ENCODE measurements at places on chromosomes 1 and 21.
A peak's percentile ranks its signal among the peaks of the same experiment; 100 is the strongest.

DNA sequence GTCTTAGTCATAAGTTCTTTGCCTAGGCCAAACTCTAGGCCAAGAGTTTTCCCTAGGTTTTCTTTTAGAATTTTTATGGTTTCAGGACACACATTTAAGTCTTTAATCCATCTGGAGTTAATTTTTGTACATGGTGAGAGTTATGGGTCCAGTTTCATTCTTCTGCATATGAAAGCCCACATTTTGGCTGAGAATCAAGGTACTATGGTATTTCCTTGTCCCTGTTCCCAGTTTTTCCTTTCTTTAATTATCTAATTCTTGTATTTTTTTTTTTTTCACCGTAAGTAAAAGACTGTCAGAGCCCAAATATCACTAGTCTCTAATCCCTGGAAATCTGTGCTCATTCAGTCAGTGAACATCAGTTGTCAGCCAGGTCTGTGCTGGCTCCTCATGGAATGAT lies 105.4 kb downstream of the MAP3K21 start:
- no peak for DNase-seq

DNA sequence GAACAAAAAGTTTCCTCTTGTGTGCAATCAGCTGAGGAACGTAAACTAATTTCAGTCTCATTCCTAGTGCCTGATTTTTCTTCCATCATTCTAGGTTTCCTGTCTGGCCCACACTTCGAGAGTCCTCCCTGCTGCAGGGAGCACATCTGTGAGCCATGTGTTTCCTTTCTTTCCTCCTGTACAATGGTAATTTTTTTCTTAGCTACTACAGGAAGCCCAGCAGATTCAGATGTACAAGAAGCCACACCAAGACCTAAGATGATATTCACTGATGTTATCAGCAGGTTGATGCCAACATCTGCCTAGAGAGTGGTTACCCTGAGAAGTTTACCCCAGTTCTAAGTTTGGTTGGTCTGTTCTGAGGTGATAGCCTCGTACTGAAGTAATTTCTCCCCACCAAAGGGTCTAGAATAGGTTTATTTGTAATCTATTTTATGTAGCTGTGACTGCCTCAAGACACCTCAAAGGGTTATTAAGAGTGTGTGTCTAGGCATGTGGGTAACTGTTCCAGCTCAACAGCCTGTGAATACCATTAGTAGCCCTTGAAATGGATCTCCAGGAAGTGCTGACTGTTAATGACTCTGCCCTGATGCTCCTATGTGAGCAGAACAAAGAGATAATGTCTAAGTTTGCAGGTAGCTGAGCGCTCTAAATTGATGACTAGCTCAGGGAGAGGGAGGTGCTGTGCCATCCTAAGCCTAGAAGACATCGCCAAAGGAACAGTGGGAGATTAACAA lies 31.7 kb upstream of the CLDN14 start:
- peak; percentile 28 for DNase-seq

- DNase-seq, result peak; percentile 68
These were observed 6.7 kb downstream of the LDLRAP1 start for GRCh38 chr1:25550155-25550506.

DNA sequence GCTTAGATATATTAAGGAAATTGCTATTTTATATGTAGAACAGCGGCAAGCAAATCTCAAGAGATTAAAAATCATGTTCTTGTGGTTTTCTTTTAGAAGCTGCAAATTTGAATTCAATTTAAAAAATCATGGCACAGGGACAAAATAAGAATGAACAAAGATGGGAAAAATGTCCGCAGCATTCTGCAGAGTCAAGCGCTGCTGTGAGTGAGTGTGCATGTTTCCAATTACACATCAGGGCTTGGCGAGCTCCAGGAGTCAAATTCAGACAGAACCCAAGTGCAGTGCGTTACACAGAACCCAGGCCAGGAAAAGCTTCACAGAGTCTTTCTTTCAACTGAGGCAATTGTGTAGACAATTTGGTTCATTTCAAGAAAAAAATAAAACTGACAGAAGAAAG lies 33.3 kb upstream of the ERG start:
- DNase-seq, result no peak

DNA sequence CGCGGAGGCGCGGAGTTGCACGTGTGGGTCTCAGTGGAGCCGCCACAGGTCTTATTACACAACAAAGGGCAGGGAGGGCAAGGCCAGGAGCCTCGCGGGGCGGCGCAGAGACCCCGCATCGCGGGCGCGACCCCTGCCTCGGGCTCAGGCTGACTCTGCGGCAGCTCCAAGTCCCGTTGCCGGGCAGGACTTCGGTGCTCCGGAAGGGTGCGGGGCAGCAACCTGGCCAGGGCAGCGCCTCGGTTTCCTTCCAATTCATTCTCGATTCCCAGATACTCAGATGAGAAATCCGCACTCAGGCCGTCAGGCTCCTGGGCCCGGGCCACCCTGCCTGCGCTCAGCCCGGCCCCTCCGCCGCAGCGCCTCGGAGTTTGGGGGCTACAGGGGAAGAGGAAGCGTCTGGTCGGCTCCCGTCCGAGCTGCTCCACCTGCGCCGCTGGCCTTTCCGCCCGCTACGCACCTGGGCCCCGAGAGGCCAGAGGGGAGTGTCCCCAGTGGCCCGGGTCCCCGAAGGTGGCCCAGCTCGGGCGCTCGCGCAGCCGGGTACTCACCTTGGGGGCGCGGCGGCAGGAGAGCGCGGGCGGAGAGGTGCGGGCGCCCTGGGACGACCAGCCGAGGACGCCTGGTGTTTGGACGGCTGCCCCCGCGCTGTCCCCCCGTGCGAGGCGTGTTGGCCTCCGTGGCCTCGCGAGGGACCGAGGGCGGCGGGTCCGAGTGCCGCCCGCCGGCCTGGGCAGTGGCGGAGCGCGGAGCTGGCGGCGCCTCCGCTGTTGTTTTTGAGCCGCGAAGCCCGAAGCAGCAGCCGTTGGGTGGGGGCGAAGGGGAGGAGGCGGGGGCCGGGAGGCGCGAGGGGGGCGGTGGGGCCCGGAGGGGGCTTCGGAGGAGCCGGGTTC lies 1.1 kb upstream of the PRDM16 start:
- no peak for DNase-seq

- peak; percentile 89 for DNase-seq
These were observed 192.2 kb downstream of the TGFB2 start for GRCh38 chr1:218537122-218537913.

- DNase-seq, result peak; percentile 82
These were observed 18.1 kb upstream of the PTPN14 start for GRCh38 chr1:214569357-214570004.

GRCh38 chr1:20621012-20621411 lies 12.2 kb upstream of the PINK1 start:
- DNase-seq, result no peak

DNA sequence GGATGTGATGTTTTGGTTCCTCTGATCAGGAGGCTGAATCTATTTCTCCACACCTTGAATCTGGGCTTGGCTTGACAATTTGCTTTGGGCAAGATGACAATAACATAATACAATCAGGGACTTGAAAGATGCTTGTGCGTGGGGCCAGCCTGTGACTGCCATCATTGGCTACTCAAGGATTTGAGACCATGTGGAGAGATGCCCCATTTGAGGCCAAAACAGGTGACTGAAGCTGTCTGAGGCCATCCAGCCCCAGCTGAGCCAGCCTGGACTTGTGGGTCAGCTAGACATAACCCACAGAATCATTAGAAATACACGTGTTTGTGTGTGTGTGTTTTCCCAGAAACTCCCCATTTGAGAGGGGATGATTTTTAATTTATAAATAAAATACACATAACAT lies 421.5 kb downstream of the PTPRU start:
- no peak for DNase-seq

DNA sequence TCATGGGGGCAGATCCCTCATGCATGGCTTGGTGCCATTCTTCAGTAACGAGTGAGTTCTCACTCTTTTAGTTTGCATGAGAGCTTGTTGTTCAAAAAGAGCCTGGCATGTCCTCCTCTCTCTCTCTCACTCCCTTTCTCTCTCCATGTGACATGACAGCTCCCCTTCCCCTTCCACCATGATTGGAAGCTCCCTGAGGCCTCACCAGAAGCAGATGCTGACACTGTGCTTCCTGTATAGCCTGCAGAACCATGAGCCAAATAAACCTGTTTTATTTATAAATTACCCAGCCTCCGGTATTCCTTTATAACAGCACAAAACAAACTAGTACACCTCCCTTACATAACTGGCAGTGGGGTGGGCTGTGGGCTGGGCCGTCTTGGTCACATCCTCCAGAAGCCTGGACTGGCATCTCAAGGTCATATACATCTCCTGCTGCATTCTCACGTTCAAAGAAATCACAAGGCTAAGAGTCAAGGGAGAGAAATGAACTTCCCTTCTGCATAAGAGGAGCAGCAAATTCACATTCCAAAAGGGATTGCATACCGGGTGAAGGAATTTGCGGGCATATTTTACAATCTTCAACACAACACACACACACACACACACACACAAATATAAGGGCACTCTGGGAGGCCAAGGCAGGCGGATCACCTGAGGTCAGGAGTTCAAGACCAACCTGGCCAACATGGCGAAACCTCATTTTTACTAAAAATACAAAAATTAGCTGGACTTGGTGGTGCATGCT lies 2.3 kb upstream of the CCSAP start:
- DNase-seq, result no peak

DNA sequence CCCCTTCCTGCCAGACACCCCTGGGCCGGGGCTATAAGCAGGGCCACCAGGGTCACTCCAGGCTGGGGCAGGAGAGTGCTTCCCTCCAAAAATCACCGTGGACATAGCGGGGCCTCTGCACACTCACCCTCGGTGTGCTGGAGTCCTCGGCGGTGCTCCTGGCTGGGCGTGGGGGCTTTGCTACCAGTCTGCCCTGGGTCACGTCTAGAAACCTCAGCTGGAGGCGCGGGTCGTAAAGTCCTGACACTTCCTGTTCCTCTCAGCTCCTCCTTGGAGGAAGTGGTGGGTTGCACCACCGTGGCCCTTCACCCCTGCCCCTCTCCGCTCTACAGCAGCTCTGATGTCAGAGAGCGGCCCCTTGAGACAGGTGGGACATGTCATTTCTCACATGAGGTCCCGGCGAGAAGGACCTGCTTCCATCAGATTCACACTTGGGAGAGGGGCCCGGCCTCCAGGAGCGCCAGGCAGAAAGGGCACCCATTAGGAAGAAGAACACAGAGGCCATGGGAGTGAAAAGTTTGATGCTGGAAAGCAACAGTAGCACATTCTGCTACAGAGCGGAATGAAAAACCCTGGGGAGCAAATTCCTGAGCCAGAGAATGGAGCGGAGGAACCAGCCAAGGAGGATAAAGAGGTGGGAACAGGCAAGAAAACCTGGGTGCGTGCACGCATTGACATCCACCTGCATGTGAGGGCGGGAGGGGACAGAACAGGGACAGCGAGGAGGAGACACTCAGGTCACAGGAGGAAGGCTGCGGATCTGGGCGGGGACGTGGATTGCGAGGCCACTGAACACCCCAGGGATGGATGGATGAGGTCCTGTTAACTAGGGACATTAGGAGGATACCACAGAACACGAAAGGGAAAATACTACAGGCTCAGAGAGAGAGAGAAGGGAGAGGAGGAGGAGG lies at the start of gene ITGB2:
ITGB2 (minus strand) TSS at position 206 of the 911 bp plus-strand sequence. CDS start 10,117 bp downstream, outside the sequence.
- no peak for DNase-seq

GRCh38 chr1:59428828-59429227 lies 131.9 kb downstream of the FGGY start:
- DNase-seq, result no peak

DNA sequence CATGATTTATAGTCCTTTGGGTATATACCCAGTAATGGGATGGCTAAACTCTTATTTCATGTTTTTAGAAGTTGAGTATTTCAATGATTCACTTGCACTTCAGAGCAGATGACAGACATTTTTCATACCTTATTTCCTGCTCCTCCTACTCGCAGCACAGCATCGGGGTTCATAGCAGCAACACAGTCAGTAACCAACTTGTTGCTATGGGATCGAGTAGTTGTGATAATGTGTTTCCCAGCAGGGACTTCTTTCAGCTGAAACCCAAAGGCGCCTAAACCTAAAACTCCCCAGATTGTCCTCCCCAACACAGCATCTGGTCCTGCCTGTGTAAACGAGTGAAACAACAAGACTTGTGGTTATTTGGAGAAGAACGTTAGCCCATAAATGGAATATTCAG lies 16.3 kb upstream of the EPRS1 start:
- DNase-seq, result no peak

GRCh38 chr1:221439008-221439746 lies 302.7 kb downstream of the DUSP10 start:
- DNase-seq, result peak; percentile 98

DNA sequence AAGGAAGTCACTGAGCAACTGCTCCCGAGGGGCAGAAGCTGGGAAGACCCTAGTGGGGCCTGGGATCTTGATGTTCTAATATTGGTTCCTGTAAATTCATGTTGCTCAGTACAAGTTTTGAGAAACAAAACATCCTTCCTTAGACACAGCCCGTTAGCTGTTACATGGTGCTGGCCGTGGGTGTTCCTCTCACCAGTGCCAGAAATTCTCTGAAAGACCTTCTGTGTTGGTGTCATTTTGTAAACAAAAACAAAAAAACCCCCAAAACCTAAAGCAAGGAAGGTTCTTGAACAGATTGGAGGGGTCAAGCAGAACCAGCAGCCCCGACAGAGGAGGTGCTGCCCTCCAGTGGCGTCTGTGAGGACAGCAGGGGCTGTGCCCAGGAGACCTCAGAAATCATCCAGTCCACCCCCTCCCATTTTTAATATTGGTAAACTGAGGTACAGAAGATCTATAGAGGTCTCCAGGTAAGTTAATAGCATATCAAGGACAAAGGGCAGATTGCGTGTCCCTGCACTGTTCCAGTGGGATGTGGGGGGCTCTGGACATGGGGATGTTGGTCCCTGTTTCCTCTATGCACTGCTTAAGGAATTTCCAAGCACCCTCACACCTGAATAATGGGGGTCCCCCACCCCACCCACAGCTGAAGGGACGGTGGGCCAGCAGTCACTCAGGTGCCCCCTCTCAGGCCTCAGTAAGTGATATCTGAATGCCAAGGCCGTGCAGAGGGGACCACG lies 38.2 kb downstream of the SLC2A7 start:
- DNase-seq, result peak; percentile 27

DNA sequence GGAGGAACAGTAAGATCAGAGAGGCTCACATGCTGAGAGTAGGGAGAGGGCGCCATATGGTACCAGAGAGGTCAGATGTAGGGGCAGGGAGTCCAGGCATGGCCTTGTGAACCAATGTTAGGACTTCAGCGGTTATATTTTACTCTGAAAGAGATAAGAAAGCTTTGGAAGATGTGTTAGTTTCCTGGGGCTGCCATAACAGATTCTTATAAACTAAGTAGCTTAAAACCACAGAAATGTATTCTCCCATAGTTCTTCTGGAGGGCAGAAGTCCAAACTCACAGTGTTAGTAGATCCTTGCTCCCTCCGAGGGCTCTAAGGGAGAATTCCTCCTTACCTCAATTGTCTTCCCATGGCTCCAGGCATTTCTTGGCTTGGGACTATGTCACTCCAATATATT lies 502.5 kb upstream of the ADGRL2 start:
- DNase-seq, result no peak
